WTC11 (cell line): ENCODE measurements at places on chromosomes 4 and X. TPM values are rescaled to one million over a fixed set of nuclear protein-coding genes. Genes with fewer than 3 reads are reported as not detected.

- H3K27me3 ChIP-seq = no peaks in the 10 kb centered on the region
- DNase-seq = peak; percentile 93
- peaks cover 44% of the 10 kb centered on the region for H3K4me1 ChIP-seq
- H3K27ac ChIP-seq = peak within 1 kb of the TSS; percentile 95
These were observed at the start of gene AFF1 for GRCh38 chr4:86934771-86935565. Gene AFF1, plus strand, starts transcription at chr4:86935011. Its CDS starts 13,523 bp downstream, at chr4:86948534.

- peaks cover 5% of the 10 kb centered on the region; the same call in 1 of the 2 replicates for H3K36me3 ChIP-seq
- no peak overlapping the region for H3K4me3 ChIP-seq
- DNase-seq = no peak
- no peaks in the 10 kb centered on the region for H3K27me3 ChIP-seq
These were observed 77.9 kb downstream of the APBB2 start for GRCh38 chr4:41136456-41136855.

The CXCL5 gene
- 3.6 to 8.8 TPM (median 8.1 TPM) in 3 replicates for total RNA-seq

The FMR1NB gene
- not detected in 3 replicates for total RNA-seq

The TCEAL6 gene
- total RNA-seq = 0.62 to 1.1 TPM (median 0.81 TPM) in 3 replicates

DNA sequence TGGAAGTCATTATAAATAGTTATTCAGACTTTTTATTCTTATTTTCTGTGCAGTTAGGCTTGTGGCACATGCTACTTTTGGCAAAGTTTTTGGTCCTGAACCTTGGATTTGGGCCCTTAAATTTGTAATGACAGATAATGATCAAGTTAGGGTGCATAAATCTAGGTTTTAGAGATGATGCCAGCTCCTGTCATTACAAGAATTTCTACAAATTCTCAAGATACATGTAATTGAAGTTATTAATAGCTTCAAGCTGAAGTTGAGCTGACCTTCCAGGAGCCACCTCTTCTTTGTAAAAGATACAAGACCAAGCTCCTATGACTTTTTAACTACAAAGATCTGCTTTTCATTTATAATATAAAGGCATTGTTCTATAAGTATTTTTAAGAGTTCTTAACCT lies 255.6 kb upstream of the UGT8 start:
- H3K4me1 ChIP-seq = peaks cover 2% of the 10 kb centered on the region
- no peak overlapping the region for H3K4me3 ChIP-seq
- DNase-seq = no peak
- H3K27ac ChIP-seq = no peak overlapping the region
- H3K27me3 ChIP-seq = no peaks in the 10 kb centered on the region

The XAGE2 gene
- total RNA-seq = not detected in 3 replicates

DNA sequence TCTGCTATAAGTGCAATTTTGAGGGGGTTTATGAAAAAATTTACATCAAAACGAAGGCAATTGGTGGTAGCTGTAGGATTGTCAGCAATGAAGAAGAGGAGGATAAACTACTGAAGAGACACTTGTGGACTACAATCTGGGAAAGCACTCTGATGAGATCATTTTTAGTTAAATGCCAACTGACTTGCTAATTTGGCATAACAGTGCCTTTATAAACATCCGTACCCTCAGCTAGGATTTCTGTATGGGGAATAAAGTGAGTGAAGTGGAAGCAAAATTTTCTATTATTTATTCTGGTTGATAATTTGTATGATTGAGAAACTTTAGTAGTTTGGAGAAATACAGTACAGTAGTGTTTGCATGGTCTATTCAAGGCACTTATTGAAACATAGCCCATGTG lies 11.2 kb upstream of the GNRHR start:
- no peaks in the 10 kb centered on the region for H3K36me3 ChIP-seq
- no peaks in the 10 kb centered on the region for H3K27me3 ChIP-seq
- peaks cover 4% of the 10 kb centered on the region for H3K4me1 ChIP-seq
- no peak overlapping the region for H3K4me3 ChIP-seq

GRCh38 chrX:142068365-142068764 lies 136.7 kb downstream of the MAGEC2 start:
- H3K36me3 ChIP-seq = peaks cover 6% of the 10 kb centered on the region; the same call in 1 of the 2 replicates
- H3K4me1 ChIP-seq = peaks cover 11% of the 10 kb centered on the region
- no peak for DNase-seq
- H3K27me3 ChIP-seq = no peaks in the 10 kb centered on the region
- no peak overlapping the region for H3K4me3 ChIP-seq
- no peak overlapping the region for H3K27ac ChIP-seq

DNA sequence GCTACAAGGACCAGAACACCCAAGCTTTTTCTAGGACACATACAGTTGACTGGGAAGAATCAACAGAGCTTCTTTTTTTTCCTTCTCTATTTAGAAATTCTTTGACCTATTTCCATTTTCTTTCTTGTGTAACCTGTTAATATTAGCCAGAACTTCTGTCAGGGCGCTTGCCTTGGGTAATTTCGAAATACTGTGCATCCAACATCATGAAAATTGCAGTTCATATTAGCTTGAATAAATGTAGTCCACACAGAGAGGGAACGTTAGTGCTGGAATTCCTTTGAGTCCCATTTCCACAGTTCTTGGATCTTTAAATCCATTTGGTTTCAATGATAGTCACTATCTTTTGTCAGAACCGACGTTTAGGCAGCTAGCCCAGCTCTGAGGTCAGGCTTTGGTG lies 141.8 kb downstream of the MXRA5 start:
- no peak overlapping the region for H3K4me3 ChIP-seq
- H3K27me3 ChIP-seq = no peaks in the 10 kb centered on the region
- H3K4me1 ChIP-seq = no peaks in the 10 kb centered on the region
- no peaks in the 10 kb centered on the region for H3K36me3 ChIP-seq
- no peak for DNase-seq
- H3K27ac ChIP-seq = no peak overlapping the region

DNA sequence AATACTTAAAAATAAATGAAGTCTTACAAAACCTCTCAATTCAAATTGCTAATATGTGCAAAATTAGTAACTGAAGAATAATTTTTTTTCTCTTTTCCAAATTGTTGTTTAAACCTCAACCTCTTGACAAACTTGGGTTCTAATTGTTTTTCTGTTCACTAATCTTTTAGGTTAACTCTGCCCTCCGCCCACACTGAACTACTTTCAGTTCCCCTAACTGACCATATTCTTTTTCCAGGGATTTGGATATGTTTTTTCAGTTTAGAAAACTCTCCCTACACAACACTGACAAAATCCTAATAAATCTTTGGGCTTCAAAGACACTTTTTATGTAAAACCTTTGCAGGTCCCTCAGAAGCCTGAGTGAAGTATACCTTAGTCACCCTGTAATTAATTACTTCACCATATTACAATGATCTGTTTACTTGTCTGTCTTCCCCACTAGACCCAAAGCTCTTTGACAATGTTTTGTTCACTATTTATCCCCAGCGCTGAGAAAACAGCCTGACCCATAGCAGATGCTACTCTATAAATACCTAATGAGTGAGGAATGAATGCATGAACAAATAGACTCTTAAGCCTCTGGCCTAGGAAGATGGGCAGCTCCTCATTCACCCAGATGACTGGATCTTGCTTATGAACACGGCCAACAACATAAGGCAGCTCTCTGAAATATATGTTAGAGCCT lies 134.9 kb downstream of the MAML3 start:
- DNase-seq = no peak
- peaks cover 14% of the 10 kb centered on the region for H3K4me1 ChIP-seq
- H3K36me3 ChIP-seq = peaks cover 11% of the 10 kb centered on the region
- no peak overlapping the region for H3K27ac ChIP-seq
- no peak overlapping the region for H3K4me3 ChIP-seq

DNA sequence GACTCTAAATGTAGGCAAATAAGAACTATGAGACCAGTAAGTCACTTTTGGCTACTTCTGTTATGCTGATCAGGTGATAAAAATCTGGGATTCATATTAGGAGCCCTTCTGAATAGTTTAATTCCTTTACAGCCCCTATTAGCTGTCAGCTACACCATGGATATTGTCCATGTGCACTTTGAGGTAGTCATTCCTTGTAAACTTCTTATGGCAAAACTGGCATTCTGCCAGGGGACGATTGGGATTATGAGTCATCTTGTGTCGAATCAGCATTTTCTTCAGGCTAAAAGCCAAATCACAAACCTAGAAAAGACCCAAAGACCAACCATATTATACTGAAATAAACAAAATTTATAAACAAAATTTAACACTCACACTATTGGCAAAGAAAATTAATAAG lies 227.6 kb downstream of the PRDM5 start:
- no peak overlapping the region for H3K4me3 ChIP-seq
- H3K27me3 ChIP-seq = no peaks in the 10 kb centered on the region
- H3K4me1 ChIP-seq = 0 out of 2 replicates have a peak, but pooled peaks cover 4% of the 10 kb centered on the region
- no peaks in the 10 kb centered on the region for H3K36me3 ChIP-seq

The RBM47 gene
- total RNA-seq = 89.0 to 97.9 TPM (median 92.5 TPM) in 3 replicates

- no peak overlapping the region for H3K4me3 ChIP-seq
- no peak overlapping the region for H3K27ac ChIP-seq
- DNase-seq = no peak
- H3K36me3 ChIP-seq = no peaks in the 10 kb centered on the region
These were observed 100.2 kb downstream of the TSPAN7 start for GRCh38 chrX:38661561-38661960.

- H3K36me3 ChIP-seq = no peaks in the 10 kb centered on the region
- H3K4me1 ChIP-seq = peaks cover 7% of the 10 kb centered on the region
- peaks cover 3% of the 10 kb centered on the region; the same call in 1 of the 2 replicates for H3K27me3 ChIP-seq
- no peak overlapping the region for H3K4me3 ChIP-seq
- no peak overlapping the region for H3K27ac ChIP-seq
These were observed 3.0 kb upstream of the ATP1B4 start for GRCh38 chrX:120358737-120359456.

GRCh38 chr4:166277853-166278252 lies 404.8 kb downstream of the TLL1 start:
- no peaks in the 10 kb centered on the region for H3K27me3 ChIP-seq
- H3K4me1 ChIP-seq = no peaks in the 10 kb centered on the region
- no peaks in the 10 kb centered on the region for H3K36me3 ChIP-seq
- H3K27ac ChIP-seq = no peak overlapping the region

The UGT8 gene
- 29.2 to 30.8 TPM (median 30.7 TPM) in 3 replicates for total RNA-seq

The RHOXF1 gene
- total RNA-seq = not detected in 3 replicates

GRCh38 chrX:48864210-48864609 lies 28.8 kb upstream of the PCSK1N start:
- DNase-seq = no peak
- peaks cover 7% of the 10 kb centered on the region; the same call in 1 of the 2 replicates for H3K4me1 ChIP-seq
- H3K4me3 ChIP-seq = no peak overlapping the region
- no peaks in the 10 kb centered on the region for H3K36me3 ChIP-seq

DNA sequence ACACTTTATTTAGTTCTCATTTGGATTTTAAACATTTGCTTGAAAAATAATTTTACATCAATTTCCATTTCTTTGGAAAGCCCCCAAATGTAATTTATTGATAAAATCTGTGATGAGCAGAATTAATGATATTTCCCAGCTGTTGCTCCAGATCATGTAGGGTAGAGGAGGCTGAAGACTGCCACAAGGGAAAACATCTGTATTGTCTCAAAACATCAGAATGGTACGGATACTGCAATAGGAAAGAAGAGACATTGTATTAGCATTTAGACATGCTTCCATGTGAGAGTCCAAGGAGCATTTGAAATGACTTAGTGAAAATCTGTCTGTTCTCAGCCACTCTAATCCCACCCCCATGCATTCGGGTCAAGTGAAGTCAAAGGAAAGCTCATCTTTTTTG lies 14.4 kb downstream of the ADH1A start:
- no peak for DNase-seq
- H3K4me1 ChIP-seq = peaks cover 14% of the 10 kb centered on the region
- H3K36me3 ChIP-seq = no peaks in the 10 kb centered on the region
- no peak overlapping the region for H3K27ac ChIP-seq

DNA sequence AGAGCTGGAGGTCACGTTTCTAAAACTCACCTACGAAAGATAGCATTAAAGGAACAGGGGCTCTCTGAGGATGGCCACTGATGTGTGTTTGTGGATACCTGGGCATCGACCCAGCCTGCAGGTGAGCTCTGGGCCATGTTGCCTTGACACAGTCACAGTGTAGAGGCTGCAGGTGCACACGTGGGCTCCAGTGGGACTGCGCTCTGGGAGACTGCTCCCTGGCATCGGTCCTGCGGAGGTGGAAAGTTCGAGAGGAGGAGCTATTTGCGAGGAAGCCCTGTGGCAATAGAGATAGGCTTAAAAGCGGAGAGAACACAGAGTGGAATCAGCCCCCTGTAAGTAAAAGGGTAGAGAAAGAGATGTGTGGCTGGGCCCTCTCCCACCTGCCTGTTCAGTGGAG lies 12.3 kb upstream of the TADA2B start:
- H3K27me3 ChIP-seq = no peaks in the 10 kb centered on the region
- DNase-seq = no peak
- no peak overlapping the region for H3K27ac ChIP-seq

The TCEAL2 gene
- total RNA-seq = 12.5 to 17.2 TPM (median 15.6 TPM) in 3 replicates

GRCh38 chr4:174099712-174100111 lies 183.8 kb downstream of the FBXO8 start:
- H3K27me3 ChIP-seq = no peaks in the 10 kb centered on the region
- H3K4me1 ChIP-seq = no peaks in the 10 kb centered on the region
- no peak overlapping the region for H3K27ac ChIP-seq
- H3K4me3 ChIP-seq = no peak overlapping the region

- no peak overlapping the region for H3K27ac ChIP-seq
- peaks cover 12% of the 10 kb centered on the region for H3K27me3 ChIP-seq
- peaks cover 8% of the 10 kb centered on the region for H3K36me3 ChIP-seq
- H3K4me3 ChIP-seq = no peak overlapping the region
These were observed 46.9 kb downstream of the STK32B start for GRCh38 chr4:5098176-5098575.

DNA sequence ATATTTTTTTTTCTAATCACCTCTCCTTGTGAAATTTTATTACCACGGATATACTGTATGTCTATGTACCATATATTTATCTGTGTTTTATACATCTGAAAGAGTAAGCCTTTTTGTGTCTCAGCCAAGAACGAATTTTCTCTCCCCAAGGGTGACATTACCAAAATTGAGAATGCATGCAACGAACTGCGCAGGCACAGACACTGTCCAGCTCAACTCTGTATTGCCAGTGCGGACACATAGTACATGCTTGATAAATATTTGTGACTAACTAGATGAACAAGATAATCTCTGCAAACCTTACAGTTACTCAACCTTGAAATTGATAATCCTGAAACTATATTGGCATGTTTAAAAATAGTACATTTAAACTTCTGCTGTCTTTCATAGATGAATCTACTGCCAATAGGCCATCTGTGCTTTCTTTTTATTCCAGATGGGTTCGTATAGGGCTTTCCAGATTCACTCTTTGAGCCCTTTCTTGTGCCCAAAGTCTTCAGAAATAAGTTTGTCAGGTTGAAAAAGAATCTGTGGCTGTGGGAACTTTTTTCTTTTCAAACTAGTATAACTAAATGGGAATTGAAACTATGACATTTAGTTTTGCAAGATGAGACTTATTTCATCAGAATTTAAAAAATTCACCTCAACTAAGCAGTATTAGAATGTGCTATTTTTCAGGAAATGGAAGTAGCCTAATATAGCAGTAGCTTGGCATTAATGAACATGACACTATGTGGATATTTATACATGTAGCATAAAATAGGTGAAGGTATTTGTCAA lies 38.9 kb downstream of the DTHD1 start:
- H3K36me3 ChIP-seq = no peaks in the 10 kb centered on the region
- no peaks in the 10 kb centered on the region for H3K4me1 ChIP-seq
- no peak overlapping the region for H3K27ac ChIP-seq
- DNase-seq = no peak
- H3K4me3 ChIP-seq = no peak overlapping the region
- no peaks in the 10 kb centered on the region for H3K27me3 ChIP-seq

- DNase-seq = no peak
- H3K36me3 ChIP-seq = peaks cover 24% of the 10 kb centered on the region
- H3K4me3 ChIP-seq = peak overlapping the region; percentile 93
- H3K4me1 ChIP-seq = peaks cover 28% of the 10 kb centered on the region
- H3K27me3 ChIP-seq = no peaks in the 10 kb centered on the region; the same call in 1 of the 2 replicates
These were observed 1.7 kb downstream of the SAT1 start for GRCh38 chrX:23784470-23785331.
